Left ventricle myocardium inferior (tissue), 1 donor: ENCODE measurements at places on chromosomes 7 and 10.
A peak's percentile ranks its signal among the peaks of the same experiment; 100 is the strongest.

DNA sequence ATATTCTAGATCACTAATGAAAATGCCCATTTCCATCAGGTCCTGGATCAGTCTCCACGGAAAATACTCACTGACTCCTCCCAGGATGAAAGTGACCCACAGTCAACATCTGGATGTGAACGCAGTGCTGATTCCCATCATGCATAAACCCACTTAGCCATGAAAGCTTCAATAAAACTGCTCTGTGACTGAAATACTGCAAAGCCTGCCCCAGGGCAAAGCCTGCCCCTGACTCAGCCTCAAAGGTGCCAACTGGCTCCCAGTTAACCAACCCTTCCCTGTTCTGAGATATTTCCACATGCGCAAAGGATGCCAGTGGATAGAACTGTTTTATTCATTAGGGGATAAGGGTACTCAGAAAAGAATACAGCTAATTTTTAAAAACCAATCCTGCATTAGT lies 24.0 kb downstream of the OSBPL3 start:
- DNase-seq = no peak

DNA sequence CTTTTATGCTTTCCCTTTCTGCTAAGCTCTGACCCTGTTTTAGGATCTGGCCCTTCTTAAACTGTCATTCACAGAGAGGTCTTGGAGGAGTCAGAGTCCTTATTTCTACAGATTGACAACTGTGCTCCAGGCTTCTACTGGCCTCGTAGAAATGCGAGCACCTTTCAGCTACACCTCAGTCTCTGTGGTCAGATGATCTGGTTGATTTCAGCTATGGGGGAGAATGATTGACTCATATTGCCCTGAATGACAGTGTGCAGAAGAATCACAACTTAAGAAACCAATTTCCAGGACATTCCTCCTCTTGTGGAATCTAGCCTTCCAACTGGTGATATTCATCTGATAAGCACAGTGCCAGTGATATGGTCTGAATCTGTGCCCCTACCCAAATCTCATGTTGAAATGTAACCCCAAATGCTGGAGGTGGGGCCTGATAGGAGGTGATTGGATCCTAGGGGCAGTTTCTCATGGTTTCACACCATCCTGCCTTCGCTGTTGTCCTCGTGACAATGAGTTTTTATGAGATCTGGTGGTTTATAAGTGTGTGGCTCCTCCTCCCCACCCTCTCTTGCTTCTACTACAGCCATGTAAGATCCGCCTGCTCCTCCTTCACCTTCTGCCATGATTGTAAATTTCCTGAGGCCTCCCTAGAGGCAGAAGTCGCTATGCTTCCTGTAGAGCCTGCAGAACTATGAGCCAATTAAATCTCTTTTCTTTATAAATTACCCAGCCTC lies 14.0 kb upstream of the CYP3A7 start:
- DNase-seq = no peak

- DNase-seq = no peak
Observed at GRCh38 chr10:91227576-91227975, 7.1 kb downstream of the PCGF5 start.

DNA sequence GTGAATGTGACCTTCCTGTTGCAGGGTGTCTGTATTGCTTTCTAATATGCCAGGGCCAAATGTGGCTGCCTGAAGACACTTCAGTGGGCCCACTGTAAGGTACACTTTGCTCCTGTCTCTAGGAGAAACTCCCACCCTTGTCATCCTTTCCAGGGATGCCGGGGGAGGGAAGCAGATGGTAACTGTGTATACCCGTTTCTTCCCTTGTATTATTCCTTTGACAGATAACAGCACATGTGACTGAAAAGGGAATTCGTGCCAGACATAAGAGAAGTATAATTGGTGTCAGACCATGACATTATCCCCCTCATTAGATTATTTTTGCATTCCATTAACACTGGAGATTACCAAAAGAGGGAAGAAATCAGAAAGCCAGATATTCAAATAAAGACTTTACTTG lies 317.7 kb downstream of the CAMK1D start:
- DNase-seq = no peak

DNA sequence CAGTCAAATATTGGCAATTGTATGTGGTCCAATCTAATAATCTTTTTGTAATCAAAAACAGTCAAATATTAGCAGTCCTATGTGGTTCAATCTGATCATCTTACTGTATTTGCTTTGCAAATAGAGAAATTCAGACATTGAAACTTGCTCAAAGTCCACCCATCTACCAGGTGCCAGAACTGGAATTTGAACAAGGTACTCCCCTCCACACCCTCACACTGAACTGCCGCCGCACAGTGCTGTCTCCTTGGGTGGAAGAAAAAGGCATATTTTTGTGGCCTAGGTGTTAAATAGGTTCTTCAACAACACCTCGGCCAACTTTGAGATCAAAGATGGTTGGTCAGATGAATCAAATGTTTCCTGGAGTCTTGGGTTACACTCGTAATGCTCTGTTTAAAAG lies 544.2 kb upstream of the GALNT17 start:
- no peak for DNase-seq

DNA sequence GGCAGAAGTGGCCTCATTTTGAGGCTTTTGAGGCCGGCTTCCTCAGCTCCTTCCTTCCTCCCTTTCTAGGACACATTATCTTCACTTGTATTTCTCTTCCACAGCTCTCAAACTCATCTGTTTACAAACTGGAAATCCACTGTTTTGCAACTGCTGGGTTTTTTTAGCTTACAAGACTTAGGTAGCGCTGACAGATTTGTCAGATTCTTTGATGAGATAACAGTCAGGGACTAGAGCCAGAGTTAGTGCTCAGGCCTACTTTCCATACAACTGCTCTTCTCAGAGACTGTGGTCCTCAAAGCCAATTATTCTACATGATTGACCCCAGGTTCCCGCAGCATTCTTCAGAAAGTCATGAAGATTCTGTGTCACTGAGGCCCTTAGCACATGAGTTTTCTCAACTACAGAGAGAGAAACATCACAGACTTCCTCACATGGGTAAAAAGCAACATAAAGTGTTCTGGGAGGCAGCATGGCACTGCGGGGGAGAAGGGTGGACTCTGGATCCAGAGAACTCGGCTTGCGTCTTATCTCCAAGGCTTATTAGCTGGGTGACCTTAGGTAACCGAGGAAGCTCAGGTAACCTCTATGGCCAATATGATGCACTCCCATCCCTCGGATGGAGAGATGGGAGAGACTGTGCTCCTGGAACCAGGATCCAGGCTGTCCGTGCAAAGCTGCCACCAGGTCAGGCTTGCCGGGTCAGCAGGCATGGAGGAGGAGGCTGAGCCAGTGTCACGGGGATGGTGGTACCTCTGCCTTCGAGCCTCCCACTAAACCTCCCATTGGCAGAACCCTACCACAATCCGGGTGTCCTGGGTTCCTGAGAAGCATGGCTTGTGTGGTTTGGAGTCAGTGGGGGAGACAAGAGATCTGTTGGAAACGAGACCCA lies 10.5 kb downstream of the DDC start:
- no peak for DNase-seq

GRCh38 chr7:131581241-131582051 lies 25.0 kb upstream of the PODXL start:
- peak; percentile 89 for DNase-seq

GRCh38 chr7:127587663-127588018 lies 570 bp upstream of the ARF5 start:
- peak; percentile 25 for DNase-seq

GRCh38 chr10:102633287-102633686 lies 11.0 kb upstream of the TRIM8 start:
- peak; percentile 48 for DNase-seq

DNA sequence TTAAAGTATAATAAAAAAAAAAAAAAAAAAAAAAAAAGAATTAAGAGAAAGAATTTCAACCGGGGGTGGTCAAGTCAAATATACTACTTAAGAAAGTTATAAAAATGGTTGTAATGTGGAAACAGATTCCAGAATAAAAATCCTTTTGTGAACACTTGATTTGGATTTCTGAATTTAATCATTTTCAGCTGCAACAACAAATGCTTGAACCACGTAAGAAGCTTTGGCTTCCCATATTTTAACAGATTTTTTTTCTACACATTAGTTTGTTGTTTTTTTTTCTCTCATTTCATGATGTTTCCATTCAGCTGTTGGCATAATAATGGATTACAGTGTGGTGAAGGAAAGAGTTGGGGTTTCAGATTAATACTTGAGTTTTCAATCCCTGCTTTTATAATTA lies 137.3 kb upstream of the AGR3 start:
- DNase-seq = no peak
